Tracheal epithelial cell (primary cell): ENCODE measurements at places on chromosomes 13 and 19. TPM values are rescaled to one million over a fixed set of nuclear protein-coding genes. Genes with fewer than 3 reads are reported as not detected.

Gene ZNF66
- total RNA-seq = 0.43 and 4.1 TPM in 2 replicates

Gene SMIM44
- total RNA-seq = 0.72 TPM in 1 of 2 replicates, not detected in the other

Gene DKKL1
- under 0.01 TPM in 1 of 2 replicates, not detected in the other for total RNA-seq

Gene BICRA
- total RNA-seq = 2.2 and 3.0 TPM in 2 replicates

Gene TLE6
- 1.2 TPM in 1 of 2 replicates, not detected in the other for total RNA-seq

Gene ZSCAN22
- 2.2 and 2.6 TPM in 2 replicates for total RNA-seq
